Epithelial cell of proximal tubule (primary cell): ENCODE measurements at places on chromosomes 6 and 20. TPM values are rescaled to one million over a fixed set of nuclear protein-coding genes. Genes with fewer than 3 reads are reported as not detected.

The SLCO4A1 gene
- 48.3 and 57.3 TPM in 2 replicates for total RNA-seq

The HLA-DRA gene
- total RNA-seq: not detected in 2 replicates

The CENPQ gene
- total RNA-seq: 13.1 and 14.0 TPM in 2 replicates

The ME1 gene
- total RNA-seq: 13.3 and 20.0 TPM in 2 replicates
